ENCODE measurements at places on chromosomes 3 and 15. TPM values are rescaled to one million over a fixed set of nuclear protein-coding genes. Genes with fewer than 3 reads are reported as not detected.
A peak's percentile ranks its signal among the peaks of the same experiment; 100 is the strongest.

GRCh38 chr15:45439521-45440260 lies 61.3 kb upstream of the GATM start:
- DNase-seq, result no peak

- no peak for DNase-seq
These were observed 360.4 kb downstream of the FGF12 start for GRCh38 chr3:192366916-192367315.

- peak; percentile 94 for DNase-seq
These were observed 132.7 kb downstream of the GHSR start for GRCh38 chr3:172315401-172316091.

GRCh38 chr15:79943820-79944219 lies 27.2 kb downstream of the BCL2A1 start:
- no peak for DNase-seq

GRCh38 chr3:64595253-64595694 lies 92.5 kb downstream of the ADAMTS9 start:
- no peak for DNase-seq

GRCh38 chr15:48318131-48318530 lies 13.1 kb upstream of the DUT start:
- DNase-seq, result no peak

DNA sequence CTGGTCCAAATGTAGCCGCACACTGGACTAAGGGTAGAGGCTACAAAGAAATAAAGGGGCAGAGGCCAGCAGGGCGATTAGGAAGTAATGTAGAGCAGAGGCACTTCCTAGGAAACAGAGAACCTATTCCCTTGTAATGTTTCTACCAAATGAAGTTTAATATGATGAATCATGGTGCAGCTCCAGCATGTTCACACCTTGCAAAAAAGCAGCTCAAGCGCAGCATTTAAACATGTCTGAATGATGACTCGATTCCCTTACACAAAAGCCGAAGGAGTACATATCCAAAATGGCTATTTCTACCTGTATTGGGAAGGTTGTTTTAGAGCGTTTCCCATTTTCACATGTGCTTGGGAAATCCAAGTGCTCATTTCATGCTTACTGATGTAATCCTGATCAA lies 204.8 kb downstream of the MECOM start:
- DNase-seq, result no peak

DNA sequence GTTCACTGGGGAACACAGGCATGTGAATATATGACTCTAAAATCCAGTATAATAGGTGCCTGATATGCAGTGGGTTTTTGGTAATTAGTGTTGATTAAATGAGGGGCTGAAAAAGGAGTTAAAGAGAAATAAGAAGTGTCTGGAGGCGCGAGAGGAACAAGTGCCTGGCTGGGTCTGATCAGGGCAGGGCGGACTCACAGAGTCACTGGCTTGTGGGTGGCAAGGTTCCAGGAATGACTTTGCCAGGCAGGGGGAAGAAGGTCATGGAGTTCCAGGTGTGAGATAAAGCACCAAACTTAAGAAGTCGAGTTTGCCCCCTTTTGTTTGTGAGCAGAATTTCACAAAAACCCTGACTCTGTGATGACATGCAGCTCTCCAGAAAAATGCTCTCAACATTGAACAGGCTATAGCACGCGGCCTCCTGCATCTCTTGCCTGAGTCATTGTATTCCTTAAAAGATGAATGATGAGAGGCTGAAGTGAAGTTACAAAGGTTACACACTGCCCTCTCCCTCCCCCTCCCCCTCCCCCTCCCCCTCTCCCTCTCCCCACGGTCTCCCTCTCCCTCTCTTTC lies 63.0 kb upstream of the LMCD1 start:
- DNase-seq, result no peak

Gene VGLL3
- total RNA-seq, result 26.8 TPM
